Kidney epithelial cell (primary cell): ENCODE measurements at places on chromosomes 1 and 21. TPM values are rescaled to one million over a fixed set of nuclear protein-coding genes. Genes with fewer than 3 reads are reported as not detected.

DNA sequence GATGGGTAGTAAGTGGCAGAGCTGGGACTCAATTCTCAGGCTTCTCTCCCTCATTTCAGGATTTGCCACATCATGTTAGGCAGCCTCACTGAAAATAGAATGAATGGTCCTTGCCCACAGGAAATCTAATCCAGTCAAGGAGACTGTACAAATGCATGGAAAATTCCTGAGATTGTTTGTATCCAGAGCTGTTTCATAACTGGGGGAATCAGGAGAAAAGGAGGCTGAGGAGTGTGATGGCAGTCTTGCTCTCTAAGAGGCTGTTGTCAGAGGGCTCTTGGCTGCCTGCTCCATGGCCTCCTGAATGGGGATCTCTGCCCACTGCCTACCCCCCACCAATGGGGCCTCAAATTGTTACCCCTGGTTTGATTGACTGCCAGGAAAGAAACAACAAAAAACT lies 141.9 kb upstream of the TNR start:
- DNase-seq, result no peak

DNA sequence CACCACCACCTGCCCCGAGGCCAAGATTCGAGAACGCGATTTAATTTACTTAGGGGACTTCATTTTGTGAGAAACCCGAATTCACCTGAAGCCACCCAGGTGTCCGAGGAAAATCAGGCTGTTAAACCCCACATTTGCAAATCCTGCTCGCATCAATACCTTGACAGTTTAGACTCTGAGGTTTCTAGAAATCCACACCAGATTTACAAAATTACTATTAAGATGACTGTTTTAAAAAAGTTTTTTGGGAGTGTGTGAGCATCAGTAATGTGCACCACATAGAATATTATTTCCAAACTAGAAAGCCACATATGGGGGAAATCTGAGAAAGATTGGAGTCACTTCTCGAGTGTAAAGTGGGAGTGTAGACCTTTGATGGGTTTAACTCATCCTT lies 685 bp downstream of the RIMKLA start:
- no peak for DNase-seq

DNA sequence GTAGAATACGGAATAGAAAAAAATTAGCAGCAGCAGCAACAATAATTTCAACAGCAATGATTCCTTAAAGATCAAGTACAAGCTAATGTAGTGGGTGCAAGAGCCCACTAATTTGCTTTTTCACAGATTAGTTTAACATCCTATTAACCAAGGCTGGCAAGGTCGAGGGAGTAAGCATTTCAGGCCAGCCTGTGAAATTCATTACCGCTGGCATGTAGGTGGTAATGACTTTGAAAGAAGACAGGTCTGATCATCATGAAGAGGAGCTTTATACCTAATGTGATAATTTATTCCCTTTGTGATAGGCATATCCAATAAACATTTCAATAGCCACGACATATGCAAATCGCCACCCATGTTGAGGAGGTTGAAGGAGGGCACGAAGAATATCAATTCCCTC lies 11.2 kb upstream of the PRDM15 start:
- no peak for DNase-seq

GRCh38 chr1:64850846-64851245 lies 106.0 kb downstream of the RAVER2 start:
- DNase-seq, result no peak

- no peak for DNase-seq
Observed at GRCh38 chr1:60921175-60921574, 161.2 kb upstream of the NFIA start.

DNA sequence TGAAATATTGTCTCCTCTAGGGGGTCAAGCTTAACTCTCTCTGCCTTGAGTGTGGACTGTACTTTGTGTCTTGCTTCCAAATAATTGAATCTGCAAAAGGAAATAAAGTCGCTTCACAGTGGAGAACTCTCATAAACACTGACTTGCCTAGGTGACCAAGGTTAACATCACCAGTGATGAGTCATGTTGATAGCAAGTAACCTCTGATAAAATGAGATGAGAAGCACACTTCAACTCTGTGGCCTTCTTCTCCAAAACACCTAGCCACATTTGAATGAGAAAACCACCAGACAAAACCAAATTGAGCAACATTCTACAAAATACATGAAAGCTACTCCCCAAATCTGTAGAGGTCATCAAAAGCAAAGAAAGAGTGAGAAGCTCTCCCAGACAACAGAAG lies 37.6 kb downstream of the PDE4B start:
- no peak for DNase-seq

DNA sequence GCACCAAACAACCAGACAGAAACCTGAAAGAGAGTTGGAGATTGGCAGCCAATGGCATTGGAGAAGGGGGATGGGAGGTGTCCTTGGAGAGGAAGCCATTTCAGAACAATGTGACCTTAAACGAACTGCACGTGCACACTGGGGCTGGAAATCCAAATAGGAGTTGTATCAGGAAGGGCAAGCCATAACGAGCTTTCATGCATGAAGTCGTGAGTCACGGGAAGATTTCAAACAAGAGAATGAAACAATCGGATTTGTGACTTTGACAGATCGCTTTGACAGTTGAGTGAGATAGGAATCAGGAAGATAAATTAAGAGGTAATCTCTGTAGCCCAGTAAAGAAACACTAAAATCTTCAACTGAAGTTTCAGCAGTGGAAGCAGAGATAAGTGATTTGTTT lies 445.8 kb upstream of the ZP4 start:
- DNase-seq, result no peak

GRCh38 chr1:164651351-164651951 lies 92.5 kb downstream of the PBX1 start:
- DNase-seq, result no peak

- no peak for DNase-seq
Observed at GRCh38 chr21:38766987-38767722, 38.6 kb upstream of the ETS2 start.

DNA sequence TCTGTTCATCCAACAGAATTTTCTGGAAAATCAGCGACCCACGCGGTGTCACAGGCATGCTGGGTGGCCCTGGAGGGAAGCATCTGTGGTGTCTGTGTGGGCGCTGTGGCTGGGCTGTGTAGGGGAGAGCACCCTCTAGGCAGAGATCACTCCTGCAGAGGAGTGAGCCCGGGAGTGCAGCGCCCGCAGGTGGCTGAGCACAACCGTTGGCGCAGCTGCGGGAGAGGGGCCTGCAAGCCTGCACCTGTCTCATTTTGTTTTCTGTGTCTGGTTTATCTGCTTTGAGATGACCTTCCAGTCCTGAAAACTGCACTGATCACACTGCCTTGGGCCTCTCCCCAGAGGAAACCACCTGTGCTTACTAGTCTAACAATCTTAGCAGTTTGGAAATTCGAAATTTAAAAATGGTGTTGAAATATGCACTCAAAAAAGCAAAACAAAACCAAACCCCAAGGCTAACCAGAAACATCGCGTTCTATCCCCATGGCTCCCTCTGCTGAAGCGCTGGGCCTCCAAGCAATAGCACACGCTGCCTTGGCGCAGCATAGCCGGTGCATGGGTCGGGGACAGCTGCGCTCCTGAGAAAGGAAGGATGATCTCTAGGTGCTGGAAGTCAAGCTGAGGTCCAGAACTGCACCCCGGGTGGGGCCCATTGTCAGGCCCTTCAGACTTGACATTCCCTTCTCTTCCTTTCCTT lies 4.8 kb downstream of the FAM3B start:
- no peak for DNase-seq

GRCh38 chr1:197415221-197415620 lies 147.2 kb downstream of the CRB1 start:
- no peak for DNase-seq

- DNase-seq, result no peak
Observed at GRCh38 chr1:150256554-150257341, 826 bp upstream of the CA14 start.

- DNase-seq, result no peak
Observed at GRCh38 chr1:236023926-236024565, 40.8 kb downstream of the NID1 start.

GRCh38 chr1:17460219-17460618 lies 20.7 kb upstream of the RCC2 start:
- DNase-seq, result no peak

LMX1A gene
- not detected in 2 replicates for total RNA-seq

ZNF644 gene
- 38.5 and 50.4 TPM in 2 replicates for total RNA-seq

PTCH2 gene
- under 0.01 and 0.38 TPM in 2 replicates for total RNA-seq

OR14K1 gene
- total RNA-seq, result not detected in 2 replicates

CELSR2 gene
- total RNA-seq, result 18.1 and 19.4 TPM in 2 replicates
